Activated CD8-positive, alpha-beta memory T cell treated with anti-CD3 and anti-CD28 coated beads for 48 hours (primary cell): ENCODE measurements at places on chromosomes 11 and 22.

GRCh38 chr22:26734339-26735018 lies 77.1 kb downstream of the MIAT start:
- DNase-seq, result no peak

GRCh38 chr11:61509043-61510029 lies 787 bp downstream of the LRRC10B start:
- peak; percentile 58 for DNase-seq

- DNase-seq, result no peak
Observed at GRCh38 chr11:76160856-76161255, 45.4 kb downstream of the WNT11 start.

DNA sequence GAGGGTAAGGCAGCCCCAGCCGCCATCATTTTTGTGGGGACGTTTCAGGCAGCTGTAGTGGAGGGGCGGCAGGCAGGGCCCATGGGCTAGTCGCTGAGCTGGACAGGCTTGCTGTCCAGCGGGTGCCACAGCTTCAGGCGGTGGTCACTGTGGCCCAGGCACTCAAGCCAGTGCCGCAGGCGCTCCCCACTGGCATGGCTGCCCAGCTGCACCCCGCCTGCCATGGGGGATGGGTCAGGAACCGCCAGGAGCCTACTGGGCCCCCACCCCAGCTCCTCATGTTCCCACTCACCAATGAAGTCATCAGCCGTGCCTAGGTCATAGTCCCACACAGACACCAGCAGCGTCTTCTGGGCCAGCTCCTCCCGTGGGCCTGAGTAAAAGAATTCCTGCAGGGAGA lies 6.0 kb downstream of the NDUFV1 start:
- DNase-seq, result no peak

DNA sequence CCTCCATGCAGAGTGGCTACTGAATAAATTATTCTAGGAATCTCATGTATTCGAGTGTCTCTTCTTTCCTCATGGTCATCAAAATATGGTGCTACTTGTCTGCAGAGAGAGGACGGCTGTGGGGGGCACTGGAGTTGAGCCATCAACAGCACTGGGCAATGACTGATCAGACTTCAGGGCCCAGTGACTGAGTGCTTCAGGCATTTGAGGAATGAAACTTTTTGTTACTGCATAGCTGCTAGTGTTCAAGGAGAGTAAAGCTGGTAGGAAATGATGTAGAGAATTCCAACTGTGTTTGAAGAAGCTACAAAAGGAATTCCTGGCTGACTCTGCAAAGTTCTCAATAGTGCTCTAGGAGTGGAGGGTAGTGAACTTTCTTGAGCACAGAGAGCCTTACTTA lies 277.7 kb downstream of the CADM1 start:
- DNase-seq, result no peak

DNA sequence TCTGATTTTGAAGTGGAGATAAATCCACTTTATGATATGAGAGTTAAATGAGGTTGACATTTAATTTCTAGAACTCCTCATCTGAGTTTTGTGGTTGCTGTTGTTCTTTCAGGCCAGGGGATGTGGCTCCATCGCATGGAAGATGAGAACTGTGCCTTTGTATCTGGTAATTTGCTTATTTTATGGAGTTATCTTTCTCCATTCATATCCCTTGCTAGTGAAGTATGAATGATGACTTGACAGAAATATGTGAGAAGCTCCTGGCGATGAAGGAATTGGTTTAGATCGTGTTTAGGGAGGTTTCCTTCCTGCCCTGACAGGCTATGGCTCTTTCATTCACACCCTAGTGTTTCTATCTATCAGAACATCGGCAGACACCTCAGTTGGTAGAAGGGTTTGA lies 393.7 kb downstream of the ETS1 start:
- no peak for DNase-seq

DNA sequence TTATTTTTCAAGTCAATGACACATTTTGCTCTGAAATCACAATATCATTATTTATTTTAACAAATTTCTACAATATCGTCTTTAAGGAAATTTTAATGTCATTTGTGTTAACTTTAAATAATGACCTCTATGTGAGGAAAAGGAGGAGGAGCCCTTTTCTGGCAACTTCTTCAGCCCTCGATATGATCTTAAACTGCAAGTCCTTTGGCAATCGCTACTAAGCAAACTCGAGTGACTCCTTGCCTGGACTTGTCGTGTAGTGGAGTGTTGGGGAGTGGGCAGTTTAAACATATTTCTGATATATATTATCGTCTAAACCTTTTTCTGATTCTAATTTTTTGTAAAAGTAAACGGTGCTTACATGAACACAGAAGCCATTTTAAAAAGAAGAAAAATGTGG lies 16.7 kb downstream of the ETS1 start:
- DNase-seq, result no peak
